8988T (cell line): ENCODE measurements at places on chromosomes 7 and 10.

- DNase-seq, result no peak
Observed at GRCh38 chr7:100115026-100115425, 4.1 kb downstream of the TAF6 start.

DNA sequence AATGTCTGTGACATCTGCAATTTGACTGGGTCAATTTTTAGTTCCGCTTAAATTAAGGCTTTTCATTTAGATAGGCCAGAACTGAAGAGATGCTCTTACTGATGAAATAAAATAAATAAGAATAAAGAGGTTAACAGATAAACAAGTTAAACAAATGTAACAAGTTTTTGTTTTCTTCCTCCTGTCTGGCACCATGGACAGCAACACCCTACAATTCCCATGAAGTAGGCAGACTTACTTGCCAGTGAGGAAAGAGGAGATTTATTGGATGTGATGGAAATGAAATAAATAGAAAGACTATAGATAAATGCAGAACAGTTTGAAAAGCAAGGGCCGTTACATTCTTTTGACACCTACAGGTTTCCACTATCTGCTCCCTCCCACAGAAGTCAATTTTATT is 118.5 kb downstream of the AMPH start:
- no peak for DNase-seq

DNA sequence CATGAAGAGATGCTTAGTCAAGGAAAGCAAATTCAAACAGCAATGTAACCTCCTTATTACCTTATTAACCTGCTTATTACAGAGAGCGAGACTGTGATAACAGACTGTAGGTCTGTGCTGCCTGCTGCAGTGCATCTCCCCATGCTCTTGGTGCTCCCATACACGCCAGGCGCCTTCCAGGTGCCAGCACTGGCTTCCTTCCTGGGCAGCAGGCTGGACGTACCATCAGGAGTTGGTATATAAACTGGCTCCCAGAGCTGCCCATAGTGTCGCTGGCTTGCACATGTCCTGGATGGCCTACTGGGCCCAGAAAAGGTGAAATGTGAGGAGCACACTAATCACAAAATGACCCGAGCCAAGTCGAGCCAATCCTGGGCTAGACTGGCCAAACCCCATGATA is 13.5 kb downstream of the ATP6V0E2 start:
- DNase-seq, result no peak

- DNase-seq, result no peak
Observed at GRCh38 chr10:11381023-11381422, 230.4 kb downstream of the USP6NL start.

GRCh38 chr7:5693529-5693928 is 87.9 kb downstream of the RNF216 start:
- DNase-seq, result no peak

- no peak for DNase-seq
Observed at GRCh38 chr10:27242951-27243551, 2.5 kb upstream of the ACBD5 start.
